ENCODE measurements at places on chromosomes 7 and 10. TPM values are rescaled to one million over a fixed set of nuclear protein-coding genes. Genes with fewer than 3 reads are reported as not detected.

- no peak for DNase-seq
Measured at GRCh38 chr10:94889123-94889522, 49.3 kb upstream of the CYP2C9 start.

GRCh38 chr7:150976529-150977381 is 1.4 kb downstream of the KCNH2 start:
- no peak for DNase-seq

- no peak for DNase-seq
Measured at GRCh38 chr10:104080762-104081161, 4.9 kb downstream of the COL17A1 start.

DNA sequence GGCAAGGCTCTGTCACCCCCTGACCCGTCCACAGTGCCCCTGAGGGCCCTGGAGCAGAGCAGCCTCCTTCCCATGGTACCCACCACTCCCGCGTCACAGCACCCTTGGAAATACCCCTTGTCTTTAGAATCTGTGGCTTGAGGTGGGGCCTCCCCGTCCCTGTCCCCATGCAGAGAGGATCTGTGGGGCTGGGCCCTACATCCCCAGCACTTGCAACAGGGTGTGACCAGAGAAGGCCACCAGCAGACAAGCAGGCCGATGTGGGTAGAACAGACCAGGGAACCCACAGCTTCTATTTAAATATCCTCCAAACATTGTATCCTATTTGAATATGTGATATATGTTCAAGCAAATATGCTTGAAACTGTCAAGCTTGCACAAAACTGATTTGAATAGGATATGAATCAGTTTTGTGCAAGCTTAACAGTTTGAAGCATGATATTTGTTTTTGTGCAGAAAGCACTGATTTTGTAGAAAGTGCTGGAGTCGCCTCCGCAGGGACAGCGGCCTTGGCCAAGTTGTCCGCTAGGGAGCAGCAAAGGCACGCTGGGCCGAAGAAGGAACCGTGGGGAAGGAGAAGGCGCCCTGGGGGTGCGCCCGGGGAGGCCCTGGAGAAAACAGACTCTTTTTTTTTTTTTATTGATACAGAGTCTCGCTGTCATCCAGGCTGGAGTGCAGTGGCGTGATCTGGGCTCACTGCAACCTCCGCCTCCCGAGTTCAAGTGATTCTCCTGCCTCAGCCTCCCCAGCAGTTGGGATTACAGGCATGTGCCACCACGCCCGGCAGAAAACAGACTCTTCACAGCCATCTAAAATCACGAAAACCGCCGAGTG is 2.2 kb downstream of the CFAP46 start:
- no peak for DNase-seq

- no peak for DNase-seq
Measured at GRCh38 chr10:86727470-86727869, 28.9 kb upstream of the BMPR1A start.

DNA sequence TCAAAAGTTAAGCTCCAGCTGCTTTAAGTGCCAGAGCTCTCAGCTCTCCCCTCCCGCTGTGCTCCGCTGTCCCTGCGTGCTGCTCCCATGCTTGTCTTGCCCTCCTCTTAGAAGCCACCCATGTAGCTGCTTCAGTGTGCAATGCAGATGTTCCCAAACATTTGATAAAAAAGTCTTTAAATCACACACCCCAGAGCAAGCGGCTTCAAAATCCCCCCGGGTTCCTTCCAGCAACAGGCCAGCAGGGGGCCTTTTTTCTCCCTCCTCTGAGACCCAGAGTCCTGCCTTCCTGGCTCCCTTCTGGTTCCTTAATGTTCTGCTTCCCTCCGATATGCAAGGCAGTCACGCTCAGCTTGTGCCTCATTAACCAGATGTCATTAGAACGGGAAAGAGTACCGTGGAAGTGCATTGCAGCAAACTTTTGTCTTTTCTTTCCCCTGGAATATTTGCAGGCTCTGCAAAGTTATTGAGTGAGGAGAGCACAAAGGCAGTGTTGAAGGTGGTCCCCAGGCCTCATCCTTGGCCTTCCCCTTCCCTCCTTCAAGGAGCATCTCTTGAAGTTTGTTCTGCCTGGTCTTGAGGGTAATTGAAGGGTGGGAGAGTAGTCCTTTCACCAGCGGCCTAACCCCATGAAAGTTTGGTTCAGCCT is 25.5 kb downstream of the LDB3 start:
- peak; percentile 82 for DNase-seq

DNA sequence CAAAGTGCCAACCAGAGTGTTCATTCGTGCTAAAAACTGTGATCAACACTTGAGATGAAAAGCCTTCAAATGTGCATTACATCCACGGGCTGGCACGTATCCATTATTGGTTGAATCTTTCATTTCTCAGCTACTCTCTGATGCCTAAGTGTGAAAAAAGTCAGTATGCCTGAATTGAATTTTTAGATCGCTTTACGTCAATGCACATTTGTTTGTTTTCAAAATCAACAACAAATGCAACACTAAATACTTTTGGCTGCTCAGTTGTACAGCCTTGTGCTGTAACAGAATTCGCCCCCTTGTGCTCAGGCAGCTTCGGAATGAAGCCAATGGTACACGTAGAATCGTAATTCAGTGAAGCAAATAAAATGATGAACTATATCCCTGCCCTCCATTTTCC is 446.5 kb upstream of the NRP1 start:
- DNase-seq: no peak

DNA sequence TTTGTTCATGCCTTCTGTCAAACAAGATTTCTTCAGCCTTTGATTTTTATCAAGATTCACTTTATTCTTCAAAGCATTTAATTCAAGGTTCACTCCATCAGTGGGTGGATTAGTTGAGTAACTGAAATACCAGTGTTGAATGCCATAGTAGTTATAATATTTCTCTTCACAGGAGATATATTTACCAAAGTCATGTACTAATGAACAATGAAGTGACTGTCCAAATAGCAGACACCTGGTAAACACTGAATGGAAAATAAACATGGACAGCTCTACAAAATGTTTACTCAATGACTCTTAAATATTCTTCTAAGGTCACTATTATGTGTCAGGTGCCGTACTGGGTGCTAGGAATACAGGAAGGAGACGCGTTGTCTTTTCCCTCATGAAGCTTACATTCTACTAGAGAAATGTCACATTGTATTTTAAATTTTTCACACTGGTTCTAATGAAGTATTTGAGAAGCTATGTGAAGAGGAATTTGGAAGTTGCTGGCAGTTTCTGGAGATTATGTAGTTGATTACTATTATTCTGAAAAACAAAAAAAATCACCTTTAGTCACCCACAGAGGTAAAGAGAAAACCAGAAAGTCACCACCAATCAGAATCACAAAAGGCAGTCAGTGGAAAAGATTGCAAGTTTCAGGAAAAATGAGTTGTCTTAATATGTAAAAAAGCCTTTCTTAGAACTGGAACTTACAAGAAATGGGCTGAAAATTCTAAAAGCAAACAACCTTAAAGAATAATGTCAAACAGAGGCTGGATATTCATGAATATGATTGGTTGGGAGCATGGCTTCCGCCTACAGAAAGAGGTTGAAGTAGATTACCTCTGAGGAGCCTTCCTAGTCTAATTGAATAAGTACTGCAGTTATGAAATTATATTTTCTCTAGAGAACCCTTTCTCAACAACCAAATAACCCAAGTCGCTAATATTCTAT is 84.5 kb downstream of the RTKN2 start:
- no peak for DNase-seq

DNA sequence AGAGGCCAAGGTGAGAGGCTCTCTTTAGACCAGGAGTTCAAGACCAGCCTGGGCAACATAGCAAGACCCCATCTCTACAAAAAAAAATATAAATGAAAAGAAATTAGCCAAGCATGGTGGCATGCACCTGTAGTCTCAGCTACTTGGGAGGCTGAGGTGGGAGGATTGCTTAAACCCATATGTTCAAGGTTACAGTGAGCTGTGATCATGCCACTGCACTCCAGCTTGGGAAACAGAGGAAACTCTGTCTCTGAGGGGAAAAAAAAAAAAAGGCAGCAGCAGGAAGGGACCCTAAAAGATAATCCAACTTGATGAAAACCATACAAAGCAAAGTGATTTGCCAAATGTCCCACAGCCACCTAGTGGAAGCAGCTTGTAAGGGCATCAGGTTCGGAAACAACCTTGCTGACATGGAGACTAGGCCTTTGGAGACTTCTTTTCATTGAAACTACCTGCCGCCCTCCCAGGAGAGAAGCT is 15.6 kb upstream of the PBLD start:
- no peak for DNase-seq

GRCh38 chr7:21137640-21138039 is 290.2 kb upstream of the SP4 start:
- DNase-seq: no peak

DNA sequence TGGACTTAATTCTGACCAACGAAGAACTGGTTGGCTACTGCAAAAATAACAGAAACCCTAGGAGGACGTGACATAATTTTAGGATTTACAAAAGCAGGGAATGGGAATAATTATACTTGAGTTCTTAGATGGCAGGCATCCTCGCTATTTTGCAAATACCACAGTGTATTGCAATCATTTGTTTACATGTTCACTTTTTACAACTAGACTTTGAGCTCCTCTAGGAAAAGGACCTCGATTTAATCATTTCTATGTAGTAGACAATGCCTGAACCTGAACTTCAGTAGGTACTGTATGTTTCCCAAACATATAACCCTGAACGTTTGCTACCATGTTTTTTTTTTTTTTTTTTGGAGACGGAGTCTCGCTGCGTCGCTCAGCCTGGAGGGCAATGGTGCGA is 137.7 kb downstream of the CNOT4 start:
- DNase-seq: no peak

DNA sequence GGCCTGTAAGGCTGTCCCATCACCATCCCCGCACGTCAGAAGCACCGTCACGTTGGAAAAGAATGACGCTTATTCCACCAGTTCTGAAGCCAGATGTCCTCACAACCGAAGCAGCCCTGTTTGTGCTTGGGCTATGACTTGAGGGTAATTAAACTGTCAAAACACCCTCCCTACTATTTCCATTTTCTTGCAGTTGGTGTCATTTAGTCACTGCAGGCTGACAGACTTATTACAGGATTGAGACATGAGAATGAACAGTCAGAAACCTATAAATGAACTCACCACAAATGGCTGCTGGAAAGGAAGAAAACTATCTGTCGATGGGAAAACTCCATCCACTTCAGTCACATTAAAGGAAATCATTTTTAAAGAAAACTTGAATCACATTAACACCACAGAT is 85.3 kb downstream of the VOPP1 start:
- DNase-seq: no peak

GRCh38 chr10:8473205-8473604 is 418.7 kb downstream of the GATA3 start:
- no peak for DNase-seq

DNA sequence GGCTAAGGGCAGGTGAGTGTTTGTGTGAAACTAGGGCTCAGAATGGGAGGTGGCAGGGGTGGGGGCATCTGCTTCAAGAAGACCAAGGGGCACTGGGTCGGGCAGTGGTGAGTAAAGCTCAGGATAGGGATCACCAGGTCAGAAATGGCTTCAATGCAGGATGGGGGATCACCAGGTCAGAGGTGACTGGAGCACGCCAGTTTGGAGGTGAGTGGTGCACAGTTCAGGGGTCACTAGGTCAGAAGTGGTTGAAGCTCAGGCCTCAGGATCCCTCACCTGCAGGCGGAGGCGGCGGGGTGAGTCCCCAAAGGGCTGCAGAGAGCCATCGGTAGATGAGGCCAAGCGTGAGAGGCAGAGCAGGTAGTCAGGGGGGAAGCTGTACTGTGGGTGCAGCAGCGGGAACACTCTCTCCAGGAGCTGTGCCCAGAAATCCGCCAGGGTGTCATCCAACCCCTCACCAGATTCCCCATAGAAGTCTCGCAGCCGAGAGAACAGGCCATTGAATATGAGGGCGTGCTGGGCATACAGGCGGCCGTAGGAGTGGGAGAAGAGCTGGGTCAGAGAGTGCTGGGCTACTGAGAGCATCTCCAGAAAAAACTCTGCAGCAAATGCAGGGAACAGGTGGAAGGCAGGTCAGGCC is 1.8 kb downstream of the GPC2 start:
- no peak for DNase-seq

DNA sequence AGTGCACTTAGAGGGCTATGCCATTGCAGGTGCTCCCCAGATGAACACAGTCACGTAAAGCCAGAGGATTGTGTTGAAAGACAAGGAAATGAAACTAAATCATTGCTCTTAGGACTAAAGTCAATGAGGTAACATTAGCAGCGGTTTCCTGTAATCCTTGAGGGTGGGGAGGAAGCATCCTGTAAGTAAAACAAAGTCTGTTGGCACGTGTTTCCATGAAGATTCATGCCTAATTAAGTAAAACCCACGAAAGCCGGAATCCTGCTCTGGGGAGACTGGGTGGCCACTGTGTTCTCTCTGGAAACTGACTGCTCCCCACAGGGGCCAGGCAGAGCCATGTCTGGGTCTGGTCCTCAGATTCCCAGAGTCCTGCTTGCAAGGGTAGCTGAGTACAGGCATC is 18.3 kb downstream of the STEAP1B start:
- no peak for DNase-seq

GRCh38 chr7:20197125-20197748 is 19.9 kb downstream of the MACC1 start:
- no peak for DNase-seq

GRCh38 chr10:49299816-49300139 is 808 bp downstream of the C10orf71 start:
- DNase-seq: no peak

GRCh38 chr10:112791447-112791846 is 158.6 kb upstream of the TCF7L2 start:
- no peak for DNase-seq

DNA sequence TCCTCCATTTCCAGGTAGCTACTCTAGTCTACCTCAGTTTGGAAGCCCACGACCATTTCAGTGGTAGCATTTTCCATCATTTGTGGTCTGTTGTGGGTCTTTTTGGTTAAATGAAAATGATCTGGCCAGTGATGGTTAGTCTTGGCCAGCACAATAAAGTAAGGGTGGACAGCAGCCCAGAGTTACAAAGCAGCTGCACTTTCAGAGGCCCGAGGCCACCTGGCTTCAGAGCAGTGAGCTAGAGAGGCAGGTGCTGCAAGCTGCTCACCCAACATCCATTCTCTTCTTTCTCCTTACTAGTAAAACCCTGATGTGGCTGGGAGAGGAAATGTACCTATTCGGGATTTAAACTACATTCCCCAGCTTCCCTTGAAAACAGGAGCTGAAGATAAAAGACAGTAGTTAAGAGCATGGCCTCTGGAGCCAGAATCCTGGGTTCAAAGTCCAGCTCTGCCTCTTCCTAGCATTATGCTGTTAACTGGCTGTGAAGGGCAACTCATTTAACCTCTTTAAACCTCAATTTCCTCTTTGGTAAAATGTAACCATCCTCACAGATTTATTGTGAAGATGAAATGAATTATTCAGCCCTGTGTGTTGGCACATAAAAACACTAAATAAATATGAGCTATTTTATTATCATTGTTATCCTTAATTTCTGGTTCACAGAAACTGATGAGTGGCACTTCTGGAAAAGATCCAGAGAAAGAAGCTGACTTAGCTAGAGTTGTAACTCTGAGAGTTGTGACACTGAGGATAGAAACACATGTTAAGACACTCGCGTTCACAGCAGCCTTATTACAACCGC is 517.4 kb downstream of the PARD3 start:
- DNase-seq: peak; percentile 63

GRCh38 chr10:75507469-75507868 is 76.0 kb downstream of the LRMDA start:
- DNase-seq: no peak

GRCh38 chr7:47816647-47817046 is 131.6 kb downstream of the PKD1L1 start:
- no peak for DNase-seq

Gene FFAR4
- not detected for polyA plus RNA-seq

Gene FKBP6
- 0.13 TPM for polyA plus RNA-seq

Gene HKDC1
- polyA plus RNA-seq: 0.43 TPM

Gene CCDC172
- polyA plus RNA-seq: not detected

Gene WNT2
- 13.0 TPM for polyA plus RNA-seq

Gene PHYHIPL
- polyA plus RNA-seq: 2.5 TPM

Gene P4HA1
- 49.9 TPM for polyA plus RNA-seq

Gene PRKCQ
- polyA plus RNA-seq: 9.3 TPM

Gene ADARB2
- 0.26 TPM for polyA plus RNA-seq

Gene RTKN2
- 4.1 TPM for polyA plus RNA-seq

Measured in muscle of back (tissue), 13 donors.